ENCODE measurements at places on chromosomes 6 and 20.

DNA sequence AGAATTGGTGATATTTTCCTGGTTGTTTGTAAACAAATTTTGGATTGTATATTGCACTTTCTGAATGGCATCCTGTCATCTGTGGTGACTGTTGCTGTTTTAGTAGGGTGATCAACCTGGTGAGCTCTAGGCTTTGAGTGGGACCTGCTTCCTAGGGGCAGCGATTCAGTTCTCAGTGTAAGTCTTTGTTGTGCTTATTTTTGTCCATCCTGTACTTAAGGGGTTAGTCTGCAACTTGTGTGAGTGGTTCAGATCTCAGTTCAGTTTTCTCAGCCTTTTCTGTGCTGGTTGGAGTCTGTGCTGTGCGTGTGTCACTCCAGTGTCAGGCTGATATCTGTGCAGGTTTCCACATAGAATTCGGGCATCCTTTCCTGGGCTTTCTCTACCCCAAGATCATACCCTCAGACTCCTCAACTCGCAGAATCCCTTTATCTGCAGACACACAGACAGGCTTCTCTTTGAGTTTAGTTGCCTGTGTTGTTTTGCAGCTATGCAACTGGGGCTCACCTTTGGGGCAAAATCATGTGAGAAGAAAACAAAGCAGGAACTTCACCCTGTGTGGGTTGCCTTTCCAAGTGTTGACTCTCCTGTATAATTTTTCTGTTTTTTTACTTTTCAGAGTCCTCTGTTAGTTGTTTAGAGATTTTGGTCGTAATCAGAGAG, 177.7 kb downstream of the FARS2 start:
- no peak for DNase-seq

- peak; percentile 62 for DNase-seq
Observed at GRCh38 chr6:36432151-36432671, 10.4 kb downstream of the PXT1 start.

DNA sequence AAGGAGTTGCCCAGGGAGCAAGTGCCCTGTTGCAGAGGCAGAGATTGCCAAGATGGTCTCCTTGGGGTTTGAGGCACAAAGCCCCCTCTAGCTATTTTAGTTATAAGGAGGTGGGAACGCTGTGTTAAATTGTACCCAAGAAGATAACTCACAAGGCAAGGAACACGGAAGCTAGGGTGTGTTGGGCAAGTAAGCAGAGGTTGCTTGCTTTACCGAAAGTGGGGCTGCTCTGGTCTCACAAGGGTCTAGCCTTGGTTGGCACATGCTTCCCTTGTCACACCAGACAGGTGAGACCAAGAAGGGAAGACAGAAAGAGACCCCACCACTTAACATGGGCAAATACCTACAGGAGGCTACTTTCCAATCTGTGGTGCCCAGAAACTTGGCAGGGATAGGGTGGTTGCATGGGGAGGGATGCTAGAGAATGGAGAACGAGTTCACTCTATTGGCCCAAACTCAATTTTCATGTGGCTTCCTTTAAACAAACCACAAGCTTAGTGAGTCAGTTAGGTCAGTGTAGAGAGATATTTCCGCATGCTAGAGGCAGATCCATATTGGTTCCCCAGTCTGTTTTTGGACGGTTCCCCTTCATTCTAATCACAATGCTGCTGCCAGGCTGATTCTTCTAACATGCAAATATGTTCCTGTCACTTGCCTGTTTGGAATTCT, 42.4 kb downstream of the PLAGL1 start:
- DNase-seq, result peak; percentile 89

DNA sequence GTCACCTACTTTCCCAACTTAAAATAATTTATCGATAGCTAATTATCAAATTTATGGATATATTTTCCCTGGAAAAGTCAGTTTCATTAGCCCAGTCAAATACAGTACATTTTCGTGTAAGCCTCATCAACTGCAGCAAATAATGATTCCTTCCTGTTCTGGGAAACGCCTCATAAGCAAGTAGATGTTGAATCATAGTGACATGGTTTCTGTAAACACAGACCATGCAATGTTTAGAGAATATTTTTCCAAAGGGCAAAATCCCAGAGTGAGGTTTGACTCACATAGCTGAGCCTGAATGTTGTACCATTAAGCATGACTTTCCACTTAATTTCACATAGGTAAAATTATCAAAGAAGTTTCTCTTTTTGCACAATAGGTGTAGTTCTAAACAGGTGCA, 16.7 kb upstream of the VNN1 start:
- DNase-seq, result peak; percentile 68

GRCh38 chr6:27100921-27101320, 146.6 kb upstream of the PRSS16 start:
- DNase-seq, result no peak

Data from astrocyte of the hippocampus (primary cell).